ENCODE measurements at places on chromosomes 3 and 15.
A peak's percentile ranks its signal among the peaks of the same experiment; 100 is the strongest.

DNA sequence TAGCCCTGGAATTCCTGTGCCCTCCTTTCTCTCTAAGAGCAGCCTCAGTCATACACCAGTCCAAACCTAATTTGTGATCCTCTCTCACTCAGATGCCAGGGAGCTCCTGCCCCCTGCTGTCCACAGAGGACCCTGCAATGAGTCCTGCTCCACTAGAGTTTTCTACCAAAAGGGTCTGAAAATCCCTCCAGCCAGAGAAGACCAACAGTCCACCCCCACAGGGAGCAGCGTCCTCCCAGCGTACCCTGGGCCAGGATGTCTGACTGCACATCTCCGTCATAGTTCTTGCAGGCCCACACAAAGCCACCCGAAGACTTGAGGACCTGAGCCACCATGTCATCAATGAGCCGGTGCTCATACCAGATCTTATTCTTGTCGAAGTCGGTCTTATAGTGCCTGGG is 15.4 kb downstream of the IDH2 start:
- DNase-seq: no peak

DNA sequence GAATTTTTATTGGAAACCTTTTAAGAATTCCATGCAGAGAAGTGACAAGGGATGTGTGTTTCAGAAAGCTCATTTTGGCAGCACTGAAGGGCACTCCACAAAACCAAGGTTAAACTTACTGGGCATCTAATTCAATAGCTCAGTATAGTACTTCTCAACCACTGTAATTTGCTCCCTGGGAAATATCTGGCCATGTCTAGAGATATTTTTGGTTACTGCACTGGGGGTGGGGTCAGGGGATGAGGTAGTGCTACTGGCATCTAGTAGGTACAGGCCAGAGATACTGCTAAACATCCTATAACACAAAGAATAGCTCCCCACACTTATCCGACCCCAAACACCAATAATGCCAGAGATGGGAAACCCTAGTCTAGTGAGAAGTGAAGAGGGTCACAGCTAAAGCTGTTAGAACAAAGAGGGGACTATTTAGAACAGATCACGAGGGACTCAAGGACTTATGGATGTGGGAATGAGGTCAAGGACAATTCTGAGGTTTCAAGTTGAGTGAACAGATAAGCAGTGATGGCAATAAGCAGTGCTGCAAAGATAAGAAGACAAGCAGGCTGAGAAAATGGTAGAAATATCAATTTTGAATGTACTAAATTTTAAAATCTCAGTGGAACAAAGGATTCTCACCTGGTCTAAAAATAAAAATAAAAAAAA is 3.2 kb downstream of the MRPL46 start:
- no peak for DNase-seq

DNA sequence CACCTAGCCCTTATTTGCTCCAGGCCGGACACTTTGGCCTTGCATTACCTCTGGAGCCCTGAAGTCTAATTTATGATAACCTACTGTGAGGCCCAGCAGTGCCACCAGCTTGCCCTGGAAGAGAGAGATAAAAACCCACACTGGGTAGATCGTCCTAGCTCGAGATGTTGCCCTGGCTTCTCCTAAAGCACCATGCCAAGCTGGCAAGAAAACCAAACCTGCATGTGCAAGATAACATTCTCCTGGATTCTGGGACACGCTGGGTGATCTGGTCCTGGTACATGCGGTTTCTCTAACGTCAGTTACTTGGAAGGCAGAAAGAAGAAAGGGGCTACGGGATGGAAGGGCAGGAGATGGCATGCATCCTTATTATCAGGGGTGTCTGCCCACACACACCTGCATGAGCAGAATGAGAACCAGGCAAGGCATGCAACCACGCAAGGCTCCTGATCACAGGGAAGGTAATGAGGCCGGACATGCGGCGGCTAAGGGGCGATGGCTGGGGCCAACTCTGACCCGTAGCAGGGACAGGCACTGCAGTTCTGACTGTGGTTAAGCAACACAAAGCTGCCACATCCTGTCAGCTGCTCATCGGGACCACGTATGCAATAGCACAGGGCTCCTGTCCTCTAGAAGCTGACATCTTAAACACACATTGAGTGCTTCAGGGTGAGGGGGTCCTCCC is 73.0 kb downstream of the OXNAD1 start:
- DNase-seq: no peak

GRCh38 chr3:186413615-186414415 is 51.8 kb upstream of the DGKG start:
- DNase-seq: no peak

GRCh38 chr15:32651229-32651837 is 9.8 kb downstream of the SCG5 start:
- DNase-seq: no peak

DNA sequence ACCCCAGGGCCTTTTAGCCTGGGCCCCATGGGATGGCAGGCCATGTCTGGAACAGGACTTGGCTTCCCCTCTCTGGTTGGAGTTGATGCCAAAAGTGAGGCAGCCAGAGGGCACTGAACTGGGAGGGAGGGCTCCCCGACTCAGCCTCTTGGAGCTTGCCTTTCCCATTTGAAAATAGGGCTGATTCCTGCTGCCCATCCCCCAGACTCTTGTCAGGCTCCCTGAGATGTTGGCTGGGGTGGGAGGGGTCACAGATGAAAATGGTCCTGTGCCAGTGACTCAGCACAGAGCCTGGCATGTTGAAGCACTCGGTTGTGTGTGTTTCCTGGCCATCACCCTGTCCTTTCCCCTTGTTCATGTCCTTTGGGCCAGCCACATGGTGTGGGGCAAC is 6.6 kb downstream of the PPCDC start:
- DNase-seq: no peak

- DNase-seq: no peak
Measured at GRCh38 chr3:99781761-99782160, 35.9 kb upstream of the CMSS1 start.

DNA sequence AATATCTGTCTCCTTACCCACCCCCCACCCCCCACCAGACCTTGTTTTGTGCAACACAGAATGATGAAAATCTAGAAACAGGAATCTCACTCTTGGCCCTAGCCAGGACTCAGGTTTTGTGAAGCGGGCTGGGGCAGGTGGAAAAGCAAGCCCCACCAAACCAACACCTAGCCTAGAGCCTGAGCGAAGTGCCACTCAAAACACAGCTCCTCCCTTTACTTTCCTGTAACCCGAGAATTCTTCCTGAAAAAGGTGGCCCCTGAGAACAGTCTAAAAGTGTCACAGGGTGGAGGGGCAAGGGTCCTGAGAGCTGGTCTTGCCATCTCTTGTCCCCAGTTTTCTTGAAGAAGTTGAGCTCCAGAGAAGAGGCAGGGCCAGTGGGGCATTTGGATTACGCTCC is 17.4 kb upstream of the RPUSD3 start:
- DNase-seq: no peak

- DNase-seq: no peak
Measured at GRCh38 chr3:133089906-133090485, 51.8 kb downstream of the TMEM108 start.

DNA sequence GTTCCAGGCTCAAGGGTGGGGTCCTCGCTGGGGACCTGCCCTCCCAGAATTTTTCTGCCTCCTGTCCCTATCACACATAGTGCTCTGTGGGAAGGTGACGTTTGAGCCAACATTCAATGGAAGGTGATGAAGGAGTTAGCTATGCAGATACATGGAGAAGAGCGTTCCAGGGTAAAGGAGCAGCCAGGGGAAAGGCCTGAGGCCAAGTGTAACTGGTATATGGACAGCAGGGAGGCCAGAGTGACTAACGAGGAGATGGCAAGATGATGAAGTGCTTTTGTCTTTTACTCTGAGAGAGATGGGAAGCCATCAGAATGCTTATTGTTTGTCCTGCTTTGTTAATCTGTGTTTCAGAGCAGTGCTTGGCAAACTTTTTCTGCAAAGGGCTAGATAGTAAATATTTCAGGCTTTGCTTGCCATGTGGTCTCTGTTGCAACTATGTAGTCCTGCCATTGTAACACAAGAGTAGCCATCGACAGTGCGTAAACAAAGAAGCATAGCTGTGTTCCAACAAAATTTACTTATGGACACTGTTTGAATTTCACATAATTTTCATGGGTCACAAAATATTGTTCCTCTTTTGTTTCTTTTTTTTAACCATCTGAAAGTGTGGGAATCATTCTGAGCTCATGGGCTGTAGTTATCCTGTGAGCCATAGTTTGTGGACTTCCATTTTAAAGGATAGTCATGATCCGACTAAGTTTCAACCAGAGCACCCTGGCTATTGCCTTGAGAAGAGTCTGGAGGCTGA is 25.8 kb upstream of the PIAS1 start:
- no peak for DNase-seq

DNA sequence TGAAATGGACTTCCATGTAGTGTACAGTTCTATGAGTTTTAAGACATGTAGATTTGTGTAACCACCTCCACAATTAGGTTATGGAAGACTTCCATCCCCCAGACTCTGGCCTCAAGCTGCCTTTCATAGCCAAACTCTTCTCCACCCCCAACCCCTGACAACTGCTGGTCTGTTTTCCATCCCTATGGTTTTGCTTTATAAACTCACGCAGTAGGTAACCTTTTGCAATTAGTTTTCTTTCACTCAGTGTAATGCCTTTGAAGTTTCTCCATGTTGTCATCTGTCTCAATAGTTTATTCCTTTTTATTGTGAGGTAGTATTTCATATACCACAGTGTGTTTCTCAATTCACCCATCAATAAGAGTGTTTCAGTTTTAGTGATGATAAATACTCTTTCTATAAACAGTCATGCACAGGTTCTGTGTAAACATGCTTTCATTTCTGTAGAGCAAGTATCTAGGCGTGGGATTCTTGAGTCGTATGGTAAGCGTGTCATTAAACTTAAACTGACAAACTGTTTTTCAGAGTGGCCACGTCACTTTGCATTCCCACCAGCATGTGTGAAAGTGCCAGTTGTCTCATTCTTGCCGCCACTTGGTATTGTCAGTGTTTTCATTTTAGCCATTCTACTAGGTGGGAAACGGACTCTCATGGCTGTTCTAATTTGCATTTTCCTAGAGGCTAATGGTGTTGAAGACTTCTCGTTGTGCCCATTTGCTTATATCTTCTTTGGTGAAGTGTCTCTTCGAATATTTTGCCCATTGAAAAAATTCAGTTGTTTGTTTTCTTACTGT is 47.3 kb upstream of the ALDH1A3 start:
- DNase-seq: no peak

DNA sequence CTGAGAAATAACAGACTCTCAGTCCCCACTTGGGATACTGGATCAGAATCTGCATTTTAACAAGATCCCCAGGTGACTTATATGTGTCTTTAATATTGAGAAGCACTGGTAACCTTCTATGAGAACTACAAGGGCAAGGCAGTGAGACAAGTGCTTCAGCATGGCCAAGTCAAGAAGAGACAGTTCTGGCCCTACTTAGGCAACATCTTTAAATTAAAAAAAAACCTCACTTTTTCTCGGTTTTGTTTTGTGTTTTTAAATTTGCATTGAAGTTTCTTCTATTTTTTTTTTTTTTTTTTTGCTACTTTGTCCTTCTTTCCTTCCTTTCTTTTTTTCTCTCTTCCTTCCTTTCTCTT is 42.5 kb upstream of the SPTSSB start:
- no peak for DNase-seq

DNA sequence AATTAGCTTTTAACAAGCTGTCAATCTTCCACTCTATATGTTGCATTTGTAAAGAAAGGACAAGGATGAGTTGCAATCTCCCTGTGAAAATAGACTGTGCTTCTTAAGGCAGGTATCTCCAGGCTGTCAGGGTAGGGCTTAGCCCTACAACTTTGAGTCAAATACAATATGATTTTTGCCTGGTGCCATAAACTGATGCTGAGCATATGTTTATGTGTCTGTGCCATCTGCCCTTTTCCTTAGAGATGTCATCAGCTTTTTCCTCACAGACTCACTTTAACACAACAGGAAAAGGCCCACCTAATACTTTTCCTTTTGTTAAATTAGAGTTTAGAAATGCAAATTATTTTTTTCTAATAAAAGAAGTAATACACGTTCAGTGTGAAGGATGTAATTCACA is 548.3 kb downstream of the NLGN1 start:
- no peak for DNase-seq

GRCh38 chr3:48762816-48763215 is 45.8 kb upstream of the IP6K2 start:
- no peak for DNase-seq

GRCh38 chr3:183295211-183295610 is 42.2 kb downstream of the B3GNT5 start:
- peak; percentile 30 for DNase-seq

Data from SIG-M5 (cell line).